ENCODE measurements at places on chromosomes 2 and 18. TPM values are rescaled to one million over a fixed set of nuclear protein-coding genes. Genes with fewer than 3 reads are reported as not detected.

DNA sequence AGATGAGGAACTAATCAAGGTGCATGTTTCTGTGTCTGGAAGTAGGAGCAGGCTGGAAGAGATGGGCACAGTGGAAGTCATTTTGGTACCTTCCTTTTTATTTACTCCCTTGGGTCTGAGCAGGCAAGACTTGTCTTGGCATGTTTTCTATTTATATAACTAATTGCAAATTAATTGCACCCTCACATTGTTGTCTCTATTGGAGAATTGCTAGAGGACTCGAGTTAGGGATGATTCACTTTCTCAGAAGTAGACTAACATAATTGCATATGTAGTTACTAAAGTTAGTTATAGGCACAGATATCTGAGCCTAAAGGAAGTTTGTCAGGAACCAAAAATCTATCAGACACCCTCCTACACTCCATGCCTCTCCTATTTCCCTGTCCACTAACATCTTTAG lies 92.8 kb upstream of the NRP2 start:
- no peak overlapping the region for H3K27ac ChIP-seq
- peaks cover 12% of the 10 kb centered on the region for H3K4me1 ChIP-seq

DNA sequence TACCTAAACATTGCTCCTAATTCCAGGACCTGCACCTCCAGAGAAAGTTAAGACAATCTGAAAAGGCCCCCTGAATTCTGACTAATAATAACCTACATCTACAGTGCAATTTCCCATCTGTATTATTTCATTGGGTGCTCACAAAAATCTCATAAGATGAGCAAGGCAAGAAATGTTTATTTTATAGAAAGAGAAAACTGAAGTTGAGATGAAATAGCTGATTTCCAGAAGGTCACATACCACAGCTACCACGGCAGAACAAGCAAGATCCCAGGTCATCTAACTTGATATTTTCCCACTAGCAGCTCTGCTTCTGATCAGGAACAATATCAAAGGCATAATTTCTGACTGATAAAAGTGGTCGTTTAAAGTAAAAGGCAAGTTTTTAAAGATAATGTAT lies 105.8 kb upstream of the COL5A2 start:
- no peak overlapping the region for H3K4me3 ChIP-seq
- peak overlapping the region; percentile 86 for H3K27ac ChIP-seq

DNA sequence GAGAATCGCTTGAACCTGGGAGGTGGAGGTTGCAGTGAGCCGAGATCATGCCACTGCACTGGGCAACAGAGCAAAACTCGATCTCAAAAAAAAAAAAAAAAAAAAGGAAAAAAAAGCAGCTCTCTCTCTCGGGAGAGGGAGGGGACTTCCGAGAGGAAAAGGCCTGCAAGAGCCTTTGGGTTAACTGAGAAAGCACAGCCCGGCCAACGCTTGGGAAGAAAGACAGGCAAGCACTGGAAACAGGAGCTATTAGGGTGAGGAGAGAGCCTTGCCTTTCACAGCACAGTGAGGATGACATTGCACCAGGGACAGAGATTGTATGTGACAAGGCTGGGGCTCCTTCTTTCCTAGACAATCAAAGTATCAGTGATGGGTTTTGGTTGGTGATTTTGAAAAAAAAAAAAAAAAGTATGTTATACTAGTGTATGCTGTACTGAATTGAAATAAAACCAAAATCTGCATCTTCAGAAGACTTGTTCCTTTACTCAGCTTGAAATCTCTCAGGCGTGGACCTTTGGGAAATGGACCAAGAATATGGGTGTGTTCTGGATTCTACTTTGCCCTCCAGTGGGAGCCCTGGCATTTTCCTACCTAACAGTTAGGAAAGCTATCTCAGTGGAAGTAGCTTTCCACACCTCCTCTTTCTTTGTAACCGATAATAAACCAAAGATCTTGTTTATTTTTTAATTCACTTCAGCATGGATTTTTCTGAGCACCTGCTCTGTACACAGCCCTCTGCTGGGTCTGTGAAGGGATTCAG lies 16.7 kb downstream of the SRSF7 start:
- no peaks in the 10 kb centered on the region for H3K27me3 ChIP-seq
- H3K4me1 ChIP-seq, result peaks cover 21% of the 10 kb centered on the region
- H3K4me3 ChIP-seq, result no peak overlapping the region

DNA sequence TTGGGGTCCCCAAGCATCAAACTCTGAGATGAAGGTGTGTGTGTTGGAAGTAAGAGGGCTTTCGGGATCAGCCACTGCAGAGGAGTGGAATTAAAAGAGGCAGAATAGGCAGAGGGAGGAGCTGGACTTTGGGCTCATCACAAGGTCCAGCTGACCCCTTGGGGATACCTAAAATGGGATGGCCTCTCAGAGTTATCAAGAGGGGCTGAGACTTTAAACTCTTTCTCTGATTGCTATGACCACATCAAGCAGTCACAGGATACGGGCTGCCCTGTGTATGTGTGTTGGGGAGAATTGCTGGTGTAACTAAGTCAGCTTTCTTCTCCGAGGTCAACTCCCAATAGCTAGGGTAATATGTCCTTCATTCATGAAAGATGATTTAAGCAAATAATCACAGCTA lies 127.7 kb upstream of the SLC14A2 start:
- no peak overlapping the region for H3K27ac ChIP-seq
- H3K36me3 ChIP-seq, result no peaks in the 10 kb centered on the region
- H3K4me1 ChIP-seq, result no peaks in the 10 kb centered on the region
- DNase-seq, result no peak
- H3K27me3 ChIP-seq, result peaks cover 2% of the 10 kb centered on the region

- no peak overlapping the region for H3K4me3 ChIP-seq
- H3K4me1 ChIP-seq, result peaks cover 3% of the 10 kb centered on the region
- DNase-seq, result no peak
- peaks cover 14% of the 10 kb centered on the region for H3K36me3 ChIP-seq
Observed at GRCh38 chr2:24832521-24832920, 39.3 kb downstream of the CENPO start.

Gene STARD6
- total RNA-seq, result not detected

Gene PROKR1
- total RNA-seq, result 0.11 TPM

Gene FAP
- 47.1 TPM for total RNA-seq

Gene EGR4
- 0.36 TPM for total RNA-seq

Measured in mesothelial cell of epicardium (in vitro differentiated cells).